ENCODE measurements at places on chromosomes 11 and 22.

- peak; percentile 22 for DNase-seq
Measured at GRCh38 chr11:8813658-8814057, 97.3 kb upstream of the AKIP1 start.

GRCh38 chr22:29061773-29062172 is at the start of gene C22orf31:
C22orf31 (minus strand) TSS chr22:29061831; CDS start chr22:29061792, 39 bp downstream.
- no peak for DNase-seq

- no peak for DNase-seq
Measured at GRCh38 chr11:8928981-8929615, 3.6 kb downstream of the C11orf16 start.

- peak; percentile 34 for DNase-seq
Measured at GRCh38 chr11:9748361-9748970, 84.6 kb downstream of the SWAP70 start.

DNA sequence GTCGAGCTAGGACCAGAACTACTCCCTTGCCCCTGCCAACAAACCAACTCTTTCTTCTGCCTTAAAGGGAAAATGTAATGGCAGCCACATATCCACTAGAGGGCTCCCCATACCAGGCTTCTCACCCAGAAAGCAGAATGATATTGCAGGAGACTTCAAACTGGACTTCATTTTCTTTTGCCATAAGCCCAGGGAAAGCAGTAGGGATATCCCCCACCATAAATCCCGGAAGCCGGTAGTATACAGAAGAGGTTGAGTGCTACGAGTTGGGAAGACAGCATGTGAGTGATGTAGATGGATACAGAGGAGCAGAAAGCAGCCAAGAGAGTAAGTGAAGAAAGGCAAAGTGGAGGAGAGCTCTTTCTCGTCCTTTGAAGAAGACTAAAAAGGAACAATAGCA is 12.1 kb downstream of the PLAAT5 start:
- DNase-seq: peak; percentile 43
